Fibroblast of mammary gland (primary cell): ENCODE measurements at places on chromosomes 3 and 15.

DNA sequence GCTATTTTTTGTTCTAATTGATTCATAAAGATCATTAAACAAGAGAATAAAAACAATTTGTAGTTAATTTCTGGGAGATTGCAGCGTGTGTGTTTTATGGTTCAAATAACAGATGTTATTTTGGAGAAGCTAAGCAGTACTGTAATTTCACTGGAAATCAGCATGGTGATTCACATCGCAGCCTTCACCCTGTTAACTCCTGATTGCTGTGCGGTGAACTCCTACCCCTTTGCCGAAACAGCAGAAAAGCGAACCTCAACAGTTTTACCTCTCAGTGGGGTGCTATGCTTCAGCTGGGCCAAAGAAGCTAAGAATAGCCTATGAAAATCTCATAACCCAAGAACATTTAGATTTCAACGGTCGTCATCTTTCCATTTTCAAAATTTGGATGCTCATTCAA is 441.5 kb upstream of the RARB start:
- no peak for DNase-seq

GRCh38 chr3:72627271-72627670 is 221.0 kb downstream of the SHQ1 start:
- DNase-seq, result no peak

- no peak for DNase-seq
Observed at GRCh38 chr15:40364251-40364650, 6.2 kb downstream of the DISP2 start.

- no peak for DNase-seq
Observed at GRCh38 chr3:187207624-187208023, 10.3 kb downstream of the RTP1 start.

- DNase-seq, result no peak
Observed at GRCh38 chr3:171072432-171072831, 45.9 kb upstream of the SLC2A2 start.
